Sciatic nerve (tissue), 2 donors: ENCODE measurements at places on chromosomes 2 and 18. TPM values are rescaled to one million over a fixed set of nuclear protein-coding genes. Genes with fewer than 3 reads are reported as not detected.

- DNase-seq = no peak
Observed at GRCh38 chr2:101190747-101191516, 39.8 kb upstream of the TBC1D8 start.

DNA sequence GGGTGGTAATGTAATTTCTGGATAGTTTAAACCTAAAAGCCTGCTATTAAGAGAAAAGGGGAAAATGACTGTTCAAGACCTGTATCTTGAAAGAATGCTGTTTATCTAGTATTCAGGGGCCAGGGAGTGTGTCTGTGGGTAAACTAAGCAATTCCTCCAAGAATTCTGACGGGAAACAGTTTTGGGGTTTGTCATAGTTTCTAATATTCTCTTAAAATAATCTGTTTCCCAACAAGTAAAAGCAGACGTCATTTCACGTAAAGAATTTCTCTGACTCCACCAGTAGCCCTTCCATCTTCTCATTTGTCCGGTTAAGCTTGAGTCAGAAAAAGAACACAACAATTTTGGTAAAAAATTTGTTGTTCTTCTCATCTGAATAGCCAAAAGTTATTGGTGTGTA is 232.1 kb upstream of the EPAS1 start:
- no peak for DNase-seq

- no peak for DNase-seq
Observed at GRCh38 chr2:199997296-199997695, 41.9 kb downstream of the MAIP1 start.

DNA sequence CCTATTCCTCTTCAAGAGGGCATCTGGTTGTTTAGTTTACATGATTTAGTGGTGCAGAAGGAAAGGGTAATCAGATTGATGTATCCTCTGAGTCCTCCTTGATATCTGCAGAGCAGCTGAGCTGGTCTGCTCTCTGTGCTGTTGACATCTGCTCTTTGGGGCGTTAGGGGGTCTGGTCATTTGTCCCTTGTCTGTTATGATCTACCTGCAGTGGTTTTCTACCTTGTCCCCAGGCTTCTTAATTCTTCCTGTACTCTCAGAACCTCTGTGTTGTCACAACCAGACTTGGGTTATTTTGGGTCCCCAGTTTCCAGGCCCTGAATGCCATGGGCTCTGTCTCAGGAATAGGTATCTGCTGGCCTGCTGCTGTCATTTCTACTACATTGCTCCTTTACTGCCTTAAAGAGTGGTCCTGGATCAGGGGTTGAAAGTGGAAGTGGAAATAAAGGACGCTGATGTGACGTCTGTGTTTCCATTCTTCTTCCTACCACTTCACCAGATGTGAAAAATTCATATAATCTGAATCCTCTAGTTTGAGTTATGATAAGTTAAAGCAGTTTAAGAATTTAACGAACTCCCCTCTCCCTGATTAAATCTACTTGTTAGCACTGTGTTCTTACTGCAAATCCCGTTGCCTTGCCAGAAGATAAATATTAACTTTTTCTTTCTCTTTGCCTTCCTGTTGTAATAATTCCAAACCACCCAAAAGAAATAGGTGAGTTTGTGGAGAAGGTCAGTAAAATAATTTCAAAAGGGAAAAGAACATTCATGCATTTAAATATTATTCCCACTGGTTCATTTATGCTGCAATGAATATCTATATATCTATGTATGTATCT is 16.6 kb upstream of the CPS1 start:
- DNase-seq = no peak

DLX1 gene
- total RNA-seq = 0.94 TPM

DNA sequence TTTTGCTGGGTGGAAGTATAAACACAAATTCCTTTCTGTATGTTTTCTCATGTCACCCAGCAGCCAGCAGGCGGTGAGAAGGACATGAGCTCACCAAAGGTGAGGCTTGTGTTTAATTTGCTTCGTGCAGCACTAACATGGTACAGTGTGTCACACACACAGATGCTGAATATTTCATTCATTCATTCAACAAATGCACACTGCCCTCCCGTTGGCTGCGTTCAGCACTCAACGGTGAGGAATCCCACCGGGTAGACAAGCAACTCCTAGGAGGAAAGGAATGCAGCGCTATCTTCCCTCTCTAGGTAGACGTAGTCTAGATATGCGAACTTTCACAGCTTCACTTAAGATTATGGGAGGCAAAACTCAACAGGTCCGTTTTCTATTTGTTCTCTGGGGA is 85.1 kb downstream of the LONRF2 start:
- DNase-seq = no peak

ZAP70 gene
- total RNA-seq = 4.5 TPM

DNA sequence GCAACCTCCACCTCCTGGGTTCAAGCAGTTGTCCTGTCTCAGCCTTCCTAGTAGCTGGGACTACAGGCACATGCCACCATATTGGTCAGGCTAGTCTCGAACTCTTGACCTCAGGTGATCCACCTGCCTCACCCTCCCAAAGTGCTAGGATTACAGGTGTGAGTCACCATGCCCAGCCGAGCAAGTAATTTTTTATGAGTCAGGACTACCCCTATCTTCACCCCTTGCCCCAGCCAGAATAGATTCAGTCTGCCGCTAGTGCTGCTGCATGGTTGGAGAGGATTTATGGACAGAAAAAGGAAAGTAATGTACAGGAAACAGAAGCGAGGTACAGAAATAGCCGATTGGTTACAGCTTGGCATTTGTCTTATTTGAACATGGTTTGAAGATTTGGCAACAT is 48.9 kb downstream of the BMPR2 start:
- no peak for DNase-seq

GRCh38 chr2:61423714-61424113 is 47.2 kb downstream of the USP34 start:
- DNase-seq = no peak

- no peak for DNase-seq
Observed at GRCh38 chr18:44889111-44889510, 208.4 kb downstream of the SETBP1 start.

GRCh38 chr2:85998071-85998991 is 107.4 kb downstream of the POLR1A start:
- DNase-seq = peak; percentile 76

DNA sequence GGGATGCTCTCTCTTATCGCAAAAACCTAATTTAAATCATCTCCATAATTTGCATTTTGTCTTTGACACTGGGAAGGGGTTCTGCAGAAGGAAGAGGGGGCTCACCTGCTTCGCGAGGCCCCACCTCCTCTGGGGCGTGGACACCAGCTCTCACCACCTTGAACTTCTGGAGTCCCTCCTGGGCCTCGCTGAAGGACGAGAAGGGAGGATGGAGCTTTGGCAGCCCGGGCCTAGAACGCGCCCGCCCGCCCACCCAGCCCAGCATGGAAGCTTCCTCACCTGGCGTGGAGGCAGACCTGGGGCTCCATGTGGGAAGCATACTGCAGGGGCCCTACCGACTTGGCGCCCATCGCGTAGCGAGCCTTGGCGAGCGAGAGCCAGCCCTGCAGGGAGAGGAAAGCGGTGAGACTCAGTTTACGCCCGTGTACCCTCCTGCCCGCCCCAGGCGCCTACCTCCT is 1.1 kb upstream of the IMP4 start:
- DNase-seq = no peak

DNA sequence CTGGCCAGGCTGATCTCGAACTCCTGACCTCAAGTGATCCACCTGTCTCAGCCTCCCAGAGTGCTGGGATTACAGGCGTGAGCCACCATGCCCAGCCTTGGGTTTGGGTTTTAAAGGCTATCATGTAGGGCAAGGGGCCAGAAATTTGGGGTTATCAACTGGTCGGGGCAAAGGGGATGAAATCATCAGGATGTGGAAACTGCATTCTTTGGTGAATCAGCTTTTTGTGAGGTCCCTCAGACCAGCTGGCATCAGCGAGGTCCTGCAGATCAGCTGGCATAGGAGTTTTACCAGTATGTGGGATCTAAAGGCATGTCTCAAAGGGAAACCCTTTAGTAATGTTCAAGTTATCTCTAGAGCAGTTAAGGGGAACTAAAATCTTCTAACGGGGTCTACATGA is 6.4 kb upstream of the GEMIN6 start:
- DNase-seq = no peak

CYS1 gene
- 9.3 TPM for total RNA-seq

GRCh38 chr2:60565472-60565871 is 12.0 kb upstream of the BCL11A start:
- DNase-seq = no peak

HADHB gene
- total RNA-seq = 85.6 TPM

TUBB8B gene
- not detected for total RNA-seq

FAM124B gene
- 6.3 TPM for total RNA-seq

GRB14 gene
- 20.2 TPM for total RNA-seq

ABCG8 gene
- total RNA-seq = not detected

AMER3 gene
- total RNA-seq = not detected

GRCh38 chr2:189178726-189179569 is 613 bp downstream of the COL5A2 start:
- DNase-seq = no peak

FBXO41 gene
- total RNA-seq = 2.1 TPM

- no peak for DNase-seq
Observed at GRCh38 chr2:45415534-45416123, 195.4 kb downstream of the SRBD1 start.

DNA sequence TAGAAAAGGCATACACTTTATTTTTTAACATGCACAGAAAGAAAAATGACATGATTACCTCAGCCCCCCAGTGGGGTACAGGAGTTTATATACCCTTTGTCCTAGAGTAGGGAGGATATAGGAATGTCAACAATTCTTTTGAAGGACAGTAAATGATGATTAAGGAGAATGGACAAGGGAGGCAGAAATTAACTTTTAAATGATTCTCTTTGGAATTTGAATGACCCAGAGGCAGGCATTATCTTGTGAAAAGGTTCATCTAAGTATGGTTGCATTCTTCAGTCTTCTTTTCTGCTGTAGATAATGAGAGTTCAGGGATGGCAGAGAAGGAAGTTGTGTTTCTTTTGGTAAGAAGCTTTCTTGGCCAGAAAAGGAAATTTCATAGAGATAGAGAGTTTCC is 971.3 kb downstream of the CNTNAP5 start:
- DNase-seq = no peak

GRCh38 chr2:155200753-155201152 is 502.3 kb downstream of the KCNJ3 start:
- DNase-seq = no peak

PLB1 gene
- total RNA-seq = 5.5 TPM

DNA sequence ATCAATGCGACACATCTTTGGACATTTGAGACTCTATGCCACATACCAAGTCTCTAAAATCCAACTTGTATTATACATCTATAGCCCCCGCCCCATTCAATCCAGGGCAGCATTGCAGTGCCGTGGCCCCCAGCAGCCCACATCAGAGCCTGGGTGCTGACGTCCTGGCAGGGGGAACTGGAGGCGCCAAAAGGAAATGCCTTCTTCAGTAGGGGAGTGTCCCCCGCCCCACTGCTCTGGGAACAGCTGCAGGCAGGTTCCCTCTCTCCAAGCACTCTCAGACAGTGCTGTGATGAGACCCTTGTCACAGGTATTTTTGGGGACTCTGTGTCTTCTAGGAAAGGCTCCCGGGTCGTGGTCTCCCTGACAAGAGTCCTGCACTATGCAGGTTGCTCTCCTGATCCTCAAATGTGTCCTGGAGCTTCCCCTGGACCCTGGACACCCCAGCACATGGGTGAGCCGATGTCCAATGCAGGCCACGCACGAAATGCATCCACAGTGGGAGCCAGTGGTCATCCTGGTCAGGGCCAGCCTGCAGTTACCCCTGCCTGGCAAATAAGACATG is 188.7 kb downstream of the RTP5 start:
- DNase-seq = no peak

DNA sequence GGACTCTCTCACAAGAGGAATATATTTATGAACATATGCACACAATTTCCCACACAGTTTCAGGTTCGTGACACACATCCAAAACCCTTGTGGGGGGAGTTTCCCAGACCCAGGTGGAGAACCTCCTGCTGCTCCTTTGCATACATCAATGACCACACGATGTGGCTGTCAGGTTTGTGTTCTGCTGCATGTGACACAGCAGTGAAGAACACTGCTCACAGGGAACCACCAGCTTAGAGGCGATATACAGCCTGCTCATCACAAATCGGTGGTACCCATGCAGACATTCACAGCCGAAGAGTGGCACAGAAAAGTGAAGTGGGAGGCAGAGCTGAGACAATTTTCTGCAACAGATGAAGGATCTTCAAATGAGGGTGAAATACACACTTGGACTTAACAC is 175.6 kb upstream of the ZFP36L2 start:
- no peak for DNase-seq

DNA sequence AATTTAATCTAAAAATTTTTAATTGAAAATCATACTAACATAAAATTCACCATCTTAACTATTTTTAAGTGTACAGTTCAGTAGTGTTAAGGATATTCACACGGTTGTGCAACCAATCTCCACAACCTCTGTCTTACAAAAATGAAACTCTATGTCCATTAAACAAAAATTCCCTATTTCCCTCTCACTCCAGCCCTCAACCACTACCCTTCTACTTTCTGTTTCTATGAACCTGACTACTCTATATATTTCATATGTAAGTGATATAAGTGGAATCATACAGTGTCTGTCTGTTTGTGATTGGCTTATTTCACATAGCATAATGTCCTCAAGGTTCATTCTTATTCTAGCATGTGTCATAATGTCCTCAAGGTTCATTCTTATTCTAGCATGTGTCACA is 34.3 kb upstream of the OSBPL6 start:
- no peak for DNase-seq

RNU2-63P gene
- 10.3 TPM for total RNA-seq

GRCh38 chr2:121136323-121136722 is 148.7 kb downstream of the TFCP2L1 start:
- no peak for DNase-seq

BOK gene
- 31.1 TPM for total RNA-seq

DNA sequence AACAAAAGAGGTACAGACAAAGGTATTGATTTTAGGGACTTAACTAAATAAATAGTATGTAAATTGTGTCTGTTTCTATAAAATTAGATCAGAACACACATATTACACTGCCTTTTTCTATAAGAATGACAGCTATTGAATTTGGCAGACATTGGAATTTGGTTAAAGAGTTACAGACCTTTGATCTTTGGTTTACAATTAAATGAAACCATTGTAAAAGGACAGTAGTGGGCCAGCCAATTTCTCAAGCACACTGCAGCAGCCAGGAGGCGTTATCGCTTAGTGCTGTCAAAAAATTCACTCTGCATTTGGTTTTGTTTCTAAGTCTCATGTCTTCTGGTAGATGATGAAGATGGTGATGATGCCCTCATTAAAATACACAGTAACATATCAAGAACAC is 175.9 kb downstream of the NR4A2 start:
- DNase-seq = no peak

- peak; percentile 74 for DNase-seq
Observed at GRCh38 chr2:218270721-218271486, 585 bp downstream of the PNKD start.

DNA sequence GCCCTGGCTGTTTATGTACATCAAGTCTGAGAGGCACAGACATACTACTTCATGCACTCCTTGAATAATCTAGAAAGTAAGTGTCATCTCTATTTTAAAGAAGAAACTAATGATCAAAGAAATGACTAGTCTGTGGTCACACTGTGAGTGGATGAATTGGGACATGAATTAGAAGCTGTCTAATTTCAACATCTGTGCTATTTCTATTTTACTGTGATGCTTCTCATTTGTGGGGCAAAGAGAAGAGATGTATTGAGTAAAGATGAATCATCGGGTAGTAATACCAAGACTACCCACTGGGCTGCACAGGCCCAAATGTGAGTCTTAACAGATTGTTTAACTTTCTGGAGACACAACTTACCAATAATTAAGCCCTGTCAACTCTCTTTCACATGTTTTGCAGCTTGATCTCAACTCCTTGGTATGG is 42.4 kb upstream of the MTIF2 start:
- DNase-seq = no peak

- DNase-seq = no peak
Observed at GRCh38 chr2:176156807-176157498, at the start of gene HOXD3. HOXD3 (plus strand) TSS chr2:176157307; CDS start chr2:176169115, 11,808 bp downstream.

- no peak for DNase-seq
Observed at GRCh38 chr18:49002881-49003280, 52.1 kb upstream of the SMAD7 start.
